Activated CD4-positive, CD25-positive, alpha-beta regulatory T cell treated with anti-CD3 and anti-CD28 coated beads, Interleukin-2, amount 50 U/mL, for 72 hours (primary cell): ENCODE measurements at places on chromosomes 7 and 10.

GRCh38 chr7:148697256-148698006, 1.3 kb upstream of the CUL1 start:
- peak; percentile 46 for DNase-seq

DNA sequence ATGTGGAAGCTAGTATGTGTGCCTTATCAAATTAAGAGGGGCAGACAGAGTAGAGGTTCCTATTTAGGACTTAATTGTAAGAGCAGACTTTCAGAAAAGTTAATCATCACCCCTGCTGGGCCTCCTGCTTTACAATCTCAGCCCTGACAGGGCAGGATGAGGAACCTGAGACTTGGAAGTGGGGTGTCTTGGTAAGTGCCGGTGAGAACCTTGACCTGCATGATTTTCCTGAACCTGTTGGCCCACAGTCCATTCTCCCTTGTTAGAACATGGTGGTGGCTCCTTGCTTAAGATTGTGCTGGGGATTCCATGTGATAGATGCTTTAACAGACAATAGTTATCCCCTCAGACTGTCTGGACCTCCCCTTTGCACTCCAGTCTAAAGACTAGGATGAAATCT, 141.7 kb upstream of the TMEM72 start:
- no peak for DNase-seq

DNA sequence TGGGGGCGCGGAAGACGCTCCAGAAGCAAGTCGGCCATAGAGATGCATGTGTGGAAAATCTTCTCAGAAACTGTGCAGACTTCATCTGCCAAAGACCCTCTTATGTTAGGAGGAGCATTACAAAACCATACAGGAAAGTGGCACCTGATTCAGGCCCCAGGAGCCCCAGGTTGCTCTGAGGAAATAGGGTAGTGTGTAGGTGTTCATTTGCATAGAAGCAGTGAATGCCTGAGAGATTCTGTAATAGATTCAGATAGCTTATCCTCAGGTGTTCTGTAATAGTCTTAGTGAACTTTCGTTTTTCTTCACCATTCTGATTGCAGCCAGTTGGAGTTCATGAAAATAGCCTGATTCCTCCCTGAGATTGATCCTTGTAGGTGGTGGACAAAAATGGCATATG, 106.4 kb upstream of the GJD4 start:
- DNase-seq: no peak

GRCh38 chr7:15937571-15937970, 251.1 kb upstream of the MEOX2 start:
- no peak for DNase-seq

DNA sequence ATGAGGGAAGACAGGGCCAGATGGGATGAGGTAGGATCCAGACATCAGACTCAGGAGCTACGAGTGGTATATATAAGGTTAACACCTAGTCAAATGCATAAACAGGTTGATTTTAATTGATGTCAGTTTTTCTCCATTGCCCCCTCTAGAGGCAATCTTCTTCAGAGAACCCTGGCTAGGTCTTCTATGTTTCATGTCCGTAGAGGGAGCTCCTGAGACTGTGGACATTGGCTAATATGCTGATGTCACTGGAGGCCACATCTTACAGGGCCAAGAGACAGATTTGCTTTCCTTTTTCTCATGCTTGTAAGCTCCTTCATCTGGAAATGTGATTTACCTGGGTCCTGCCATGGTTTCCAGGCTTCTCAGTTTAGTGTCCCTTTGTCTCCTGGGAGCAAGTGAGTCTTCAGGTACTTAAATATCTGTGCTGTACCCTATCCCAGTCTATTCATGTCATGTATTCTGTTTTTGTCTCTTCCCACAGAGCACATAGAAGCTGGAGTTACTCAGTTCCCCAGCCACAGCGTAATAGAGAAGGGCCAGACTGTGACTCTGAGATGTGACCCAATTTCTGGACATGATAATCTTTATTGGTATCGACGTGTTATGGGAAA, 161.6 kb upstream of the PRSS1 start:
- no peak for DNase-seq

- no peak for DNase-seq
Measured at GRCh38 chr7:105336009-105336408, 52.7 kb downstream of the SRPK2 start.

DNA sequence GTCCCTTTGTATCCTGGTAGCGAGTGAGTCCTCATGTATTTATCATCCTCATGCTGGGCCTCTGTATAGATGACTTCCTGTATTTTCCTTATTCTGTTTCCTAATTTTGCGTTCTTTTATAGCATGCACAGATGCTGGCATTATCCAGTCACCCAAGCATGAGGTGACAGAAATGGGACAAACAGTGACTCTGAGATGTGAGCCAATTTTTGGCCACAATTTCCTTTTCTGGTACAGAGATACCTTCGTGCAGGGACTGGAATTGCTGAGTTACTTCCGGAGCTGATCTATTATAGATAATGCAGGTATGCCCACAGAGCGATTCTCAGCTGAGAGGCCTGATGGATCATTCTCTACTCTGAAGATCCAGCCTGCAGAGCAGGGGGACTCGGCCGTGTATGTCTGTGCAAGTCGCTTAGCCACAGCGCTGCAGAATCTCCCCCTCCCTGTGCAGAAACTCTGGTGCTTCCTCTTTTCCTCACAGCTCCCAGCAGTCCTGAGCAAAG, 183.1 kb upstream of the PRSS58 start:
- no peak for DNase-seq

GRCh38 chr10:83543691-83544462, 595.4 kb upstream of the GHITM start:
- no peak for DNase-seq

DNA sequence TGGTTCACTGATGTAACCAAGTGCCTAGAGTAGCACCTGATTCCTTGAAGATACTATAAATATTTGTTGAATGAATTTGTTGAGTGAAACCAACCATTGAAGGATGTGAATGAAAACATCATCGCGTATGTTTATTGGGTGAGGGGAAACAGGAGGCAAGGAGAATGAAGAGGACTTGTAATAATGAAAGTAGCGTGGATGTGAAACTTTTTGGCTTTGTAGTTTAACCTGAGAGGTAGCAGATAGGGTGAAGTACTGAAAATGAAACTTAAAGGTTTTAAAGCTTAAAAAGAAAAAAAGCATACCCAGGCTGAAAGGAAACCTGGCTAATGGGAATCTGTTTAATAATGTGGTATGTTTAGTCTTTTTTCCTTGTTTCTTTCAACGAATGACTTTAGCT, 5.2 kb downstream of the CCNY start:
- no peak for DNase-seq

DNA sequence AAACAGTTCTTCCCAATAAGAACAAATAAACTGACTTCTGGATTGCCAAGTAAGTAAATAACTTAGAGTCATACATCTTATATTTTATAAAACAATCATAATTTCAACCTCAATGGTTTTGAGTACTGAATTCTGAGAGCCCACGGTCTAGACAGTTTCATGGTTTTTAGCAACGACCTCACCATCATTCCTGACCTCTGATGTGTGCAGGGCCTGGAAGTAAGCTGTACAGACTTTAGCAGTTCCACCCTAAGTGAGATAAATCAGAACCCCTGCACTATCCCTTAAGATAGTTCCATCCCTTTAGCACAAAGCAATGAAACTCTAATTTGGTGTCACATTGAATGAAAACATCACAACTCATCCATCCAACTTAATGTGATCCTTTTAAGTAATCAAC, 86.0 kb downstream of the NEBL start:
- no peak for DNase-seq

- DNase-seq: no peak
Measured at GRCh38 chr7:109611656-109612055, 1042.0 kb downstream of the DNAJB9 start.

DNA sequence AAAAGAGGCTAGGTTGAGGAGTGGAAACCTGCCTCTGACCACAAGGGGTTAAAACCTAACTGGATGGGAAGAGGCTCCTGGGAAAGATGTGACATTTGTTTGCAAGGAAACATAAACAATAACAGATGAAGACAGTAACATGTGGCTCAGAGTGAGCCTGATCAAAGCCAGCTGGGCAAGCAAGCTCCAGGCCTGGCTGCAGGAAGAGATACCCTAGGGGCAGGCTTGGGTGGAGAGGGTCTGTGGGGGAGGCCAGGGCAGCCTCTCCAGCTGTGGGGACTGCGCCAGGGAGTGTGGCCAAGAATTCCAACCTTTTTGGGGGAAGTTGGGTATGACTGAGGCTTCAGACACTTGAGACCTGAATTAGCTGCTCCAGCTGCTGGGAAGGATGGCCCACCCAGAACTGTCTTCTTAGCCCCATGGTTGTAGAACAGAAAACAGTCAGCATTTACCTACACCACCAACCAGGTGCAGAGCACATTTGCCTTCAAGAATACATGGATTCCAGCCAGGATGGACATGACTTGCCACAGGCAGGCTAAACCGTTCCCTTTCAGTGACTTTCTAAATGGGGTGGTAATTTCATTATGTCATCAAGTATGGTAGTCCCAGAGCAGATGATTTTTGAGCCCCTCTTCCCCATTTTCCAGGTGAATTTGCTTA, 10.4 kb upstream of the FAM170B start:
- DNase-seq: no peak

DNA sequence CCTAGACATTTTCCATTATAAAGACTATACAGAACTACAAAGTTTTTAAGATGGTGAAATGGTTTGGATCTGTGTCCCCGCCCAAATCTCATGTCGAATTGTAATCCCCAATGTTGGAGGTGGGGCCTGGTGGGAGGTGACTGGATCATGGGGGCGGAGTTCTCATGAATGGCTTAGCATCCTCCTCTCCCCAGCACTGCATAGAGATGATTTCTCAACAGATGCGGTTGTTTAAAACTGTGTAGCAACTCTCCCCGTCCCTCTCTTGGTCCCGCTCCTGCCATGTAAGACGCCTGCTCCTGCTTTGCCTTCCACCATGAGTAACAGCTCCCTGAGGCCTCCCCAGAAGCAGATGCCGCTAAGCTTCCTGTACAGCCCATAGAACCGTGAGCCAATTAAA, 1.6 kb downstream of the FAM133B start:
- no peak for DNase-seq

- no peak for DNase-seq
Measured at GRCh38 chr7:134553976-134554375, 5.1 kb downstream of the AKR1B15 start.

DNA sequence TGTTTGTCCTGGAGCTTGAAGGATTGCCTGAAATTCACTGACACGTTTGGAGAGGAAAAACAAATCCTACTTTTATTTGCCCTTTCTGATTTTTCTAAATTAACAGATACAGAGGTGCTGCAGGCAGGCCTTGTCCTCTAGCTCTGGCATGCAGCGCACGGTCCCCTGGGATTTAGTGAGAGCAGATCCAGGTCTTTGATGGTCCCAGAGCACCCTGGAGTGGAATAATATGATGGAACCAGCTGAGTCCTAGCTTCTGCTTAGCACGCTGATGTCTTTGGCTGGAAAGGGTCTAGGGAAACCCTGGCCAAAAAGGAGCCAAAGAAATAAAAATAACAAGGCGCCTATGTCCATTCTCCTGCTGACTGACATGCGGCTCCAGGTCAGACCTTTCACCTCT, 40.5 kb downstream of the C10orf120 start:
- no peak for DNase-seq

DNA sequence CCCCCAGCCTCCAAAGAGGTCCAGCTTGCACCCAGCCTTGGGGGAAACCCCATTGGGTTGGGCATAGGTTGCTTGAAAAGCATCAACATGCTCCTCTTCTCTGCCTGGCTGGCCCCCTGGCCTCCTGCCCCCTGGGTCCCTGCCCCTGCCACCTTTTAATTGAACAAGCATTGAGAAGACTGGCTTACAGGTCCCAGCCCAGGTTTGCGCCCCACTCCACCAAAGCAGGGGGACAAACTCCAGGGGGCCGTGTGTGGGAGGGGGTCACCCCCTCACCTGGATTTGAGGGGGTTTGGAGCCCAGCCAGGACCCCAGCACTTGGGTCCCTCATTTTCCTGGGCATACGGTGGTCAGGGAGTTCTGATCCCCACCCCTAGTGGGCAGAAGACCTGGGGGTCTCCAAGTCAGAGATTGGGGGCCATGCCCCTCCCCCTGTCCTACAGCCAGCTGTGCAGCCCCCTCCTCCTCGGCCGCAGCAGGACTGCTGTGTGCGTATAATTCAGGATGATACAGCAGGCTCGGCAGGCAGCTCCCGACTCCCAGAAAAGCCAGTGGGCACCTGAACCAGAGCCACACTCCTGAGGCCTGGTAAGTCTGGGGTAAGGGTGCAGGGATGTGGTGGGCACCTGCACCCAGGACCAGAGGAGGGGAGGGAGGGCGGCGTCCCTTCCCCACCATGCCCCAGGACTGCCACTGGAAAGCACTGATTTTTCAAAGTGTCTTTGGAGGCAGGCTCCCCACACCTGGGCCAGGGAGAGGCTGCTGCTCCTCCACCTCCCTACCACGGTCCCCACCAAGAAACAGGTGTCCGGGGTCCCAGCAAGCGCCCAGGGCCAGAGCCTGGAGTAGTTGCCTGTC, 1.7 kb downstream of the ELFN1 start:
- DNase-seq: peak; percentile 20

DNA sequence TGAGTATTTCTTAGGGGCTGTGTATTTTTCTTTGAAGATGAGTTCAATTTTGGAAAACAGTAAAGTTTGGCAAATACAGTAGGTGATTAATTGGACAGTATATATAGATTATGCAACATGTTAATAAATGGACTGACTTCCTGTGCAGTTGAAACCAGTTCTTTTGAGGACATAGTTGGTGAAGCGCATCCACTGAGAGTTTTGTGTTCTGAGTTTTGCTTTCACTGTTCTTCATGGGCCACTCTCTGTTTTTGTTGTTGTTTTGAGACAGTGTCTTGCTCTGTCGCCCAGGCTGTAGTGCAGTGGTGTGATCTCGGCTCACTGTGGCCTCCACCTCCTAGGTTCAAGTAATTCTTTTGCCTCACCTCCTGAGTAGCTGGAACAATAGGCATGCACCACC, 109.0 kb downstream of the SDHAF3 start:
- DNase-seq: no peak

- DNase-seq: no peak
Measured at GRCh38 chr10:24541239-24541753, 182.4 kb downstream of the ARHGAP21 start.

GRCh38 chr7:130986261-130986690, 252.3 kb upstream of the KLF14 start:
- DNase-seq: no peak

- DNase-seq: no peak
Measured at GRCh38 chr7:99791667-99792369, 7.8 kb upstream of the CYP3A4 start.
